ENCODE measurements at places on chromosomes 5 and 9.

- no peak for DNase-seq
Measured at GRCh38 chr9:27151693-27152404, 42.8 kb downstream of the TEK start.

DNA sequence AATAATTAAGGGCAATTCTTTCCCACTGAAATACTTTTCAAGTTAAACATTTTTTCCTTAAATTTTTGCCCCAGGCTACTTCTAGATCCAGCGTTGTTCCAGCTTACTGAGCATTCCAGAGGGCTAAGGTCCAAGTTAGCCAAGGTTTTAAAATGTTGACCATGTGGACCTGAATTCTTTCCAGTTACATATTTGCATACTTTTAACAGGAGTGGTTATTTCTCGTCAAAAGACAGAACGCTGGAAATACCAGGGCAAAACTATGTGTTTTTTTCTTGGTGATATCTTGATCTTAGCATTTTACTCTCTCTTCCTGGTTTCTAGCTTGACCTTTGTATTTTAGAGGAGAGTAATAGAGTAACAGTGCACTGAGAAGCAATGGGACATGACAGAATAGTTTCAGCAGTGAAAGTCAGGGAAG is 32.8 kb downstream of the TMC1 start:
- no peak for DNase-seq

DNA sequence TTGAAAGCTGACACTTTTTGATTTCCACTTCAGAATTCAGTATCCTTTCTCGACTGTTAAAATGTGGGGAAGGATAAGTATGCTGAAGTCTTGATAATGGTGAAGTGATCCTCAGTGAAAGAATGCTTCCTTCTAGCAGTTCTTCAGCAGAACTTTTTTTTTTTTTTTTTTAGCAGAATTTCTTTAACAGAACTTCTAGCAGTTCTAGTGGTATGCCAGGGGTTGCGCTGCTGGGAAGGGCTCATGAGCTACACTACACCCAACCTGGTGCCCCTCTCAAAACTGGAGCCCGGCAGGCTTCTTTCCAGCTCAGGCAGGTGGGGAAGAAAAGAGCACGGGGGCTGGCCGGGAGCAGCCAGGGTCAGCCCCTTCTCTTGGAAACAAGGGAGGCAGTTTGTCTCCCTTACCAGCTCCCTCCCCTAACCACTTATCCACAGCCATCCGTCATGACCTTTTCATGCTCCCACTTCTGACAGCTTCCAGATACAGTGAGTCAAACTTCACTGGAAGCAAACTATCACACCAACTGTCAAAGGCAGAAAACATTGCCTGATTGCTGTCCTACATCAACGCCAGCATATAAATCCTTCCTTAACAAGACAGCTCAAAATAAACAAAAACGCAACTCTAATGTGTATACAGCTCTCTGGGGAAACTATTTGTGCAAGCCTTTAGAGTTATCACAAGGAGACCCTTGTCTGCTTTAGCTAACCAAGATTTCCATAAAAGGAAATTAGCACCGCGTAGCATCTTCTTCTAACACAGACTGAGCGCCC is 211.5 kb downstream of the GAPVD1 start:
- no peak for DNase-seq

DNA sequence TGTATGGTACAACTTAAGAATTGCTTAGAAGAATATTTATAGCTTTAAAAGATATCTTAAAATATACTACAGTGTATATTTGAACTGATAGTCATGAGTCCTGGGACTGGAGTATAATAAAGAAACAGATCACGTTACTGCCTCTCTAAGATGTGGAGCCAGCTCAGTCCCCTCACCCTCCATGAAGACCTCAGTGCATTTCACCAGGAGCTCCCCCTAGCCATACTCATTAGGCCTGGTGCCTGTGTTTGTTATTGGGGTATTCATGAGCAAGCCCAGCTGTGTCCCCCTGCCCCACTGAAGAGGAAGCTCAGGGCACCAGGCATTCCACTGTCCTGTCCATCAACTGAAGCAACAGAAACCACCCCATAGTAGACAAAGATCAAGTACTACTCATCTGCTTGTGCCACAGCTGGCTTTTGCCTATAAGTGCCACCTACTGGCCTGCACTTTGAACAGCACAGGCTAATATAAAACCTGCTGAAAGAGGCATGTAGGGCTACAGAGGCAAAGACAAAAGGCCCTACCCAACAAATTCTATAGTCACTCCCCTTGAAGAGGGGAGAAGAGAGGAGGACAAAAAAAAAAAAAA is 850.2 kb upstream of the NUDT12 start:
- no peak for DNase-seq

GRCh38 chr9:125497906-125498305 is 209.1 kb downstream of the MAPKAP1 start:
- DNase-seq, result no peak

GRCh38 chr5:16983972-16984371 is 47.9 kb upstream of the MYO10 start:
- DNase-seq, result no peak

- DNase-seq, result no peak
Measured at GRCh38 chr5:129658801-129659200, 89.1 kb upstream of the MINAR2 start.

DNA sequence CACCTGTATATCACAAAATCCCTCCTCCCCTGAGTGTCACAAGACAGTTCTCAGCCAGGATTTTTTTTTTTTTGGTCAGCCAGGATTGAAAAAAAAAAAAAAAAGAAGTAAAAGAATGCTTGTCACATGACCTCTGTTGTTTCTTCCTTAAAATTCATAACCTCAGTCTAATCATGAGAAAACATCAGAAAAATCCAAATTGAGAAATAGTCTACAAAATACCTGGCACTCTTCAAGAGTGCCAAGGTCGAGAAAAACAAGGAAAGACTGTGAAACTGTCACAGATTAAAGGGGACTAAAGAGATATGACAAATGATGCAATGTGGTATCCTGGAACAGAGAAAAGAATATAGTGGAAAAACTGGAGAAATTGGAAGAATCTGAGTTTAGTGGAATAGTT is 58.5 kb upstream of the SUB1 start:
- DNase-seq, result no peak

GRCh38 chr9:130144703-130145102 is 27.5 kb upstream of the NCS1 start:
- no peak for DNase-seq

- DNase-seq, result no peak
Measured at GRCh38 chr9:804026-804425, 37.5 kb upstream of the DMRT1 start.

DNA sequence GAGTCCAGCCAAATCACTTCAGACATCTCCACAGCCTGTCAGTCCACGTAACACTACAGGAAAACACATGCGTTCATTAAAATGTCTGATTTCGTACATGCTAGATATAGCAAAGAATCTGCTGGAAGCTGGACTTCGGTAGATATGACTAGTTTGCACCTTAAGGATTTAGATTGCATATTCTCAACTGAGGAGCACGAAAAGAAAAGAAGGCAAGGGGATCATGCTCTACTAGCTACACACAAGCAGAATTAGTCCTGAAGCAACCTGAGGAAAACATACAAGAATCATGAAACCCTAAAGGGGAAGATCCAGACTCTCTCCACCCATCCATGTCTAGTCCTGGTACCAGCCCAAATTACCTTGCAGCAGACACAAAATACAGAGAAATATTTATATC is 36.1 kb upstream of the SSBP2 start:
- no peak for DNase-seq

- DNase-seq, result no peak
Measured at GRCh38 chr5:150413176-150413901, 629 bp upstream of the CD74 start.

- no peak for DNase-seq
Measured at GRCh38 chr5:18959535-18959934, 1028.5 kb downstream of the CDH18 start.

DNA sequence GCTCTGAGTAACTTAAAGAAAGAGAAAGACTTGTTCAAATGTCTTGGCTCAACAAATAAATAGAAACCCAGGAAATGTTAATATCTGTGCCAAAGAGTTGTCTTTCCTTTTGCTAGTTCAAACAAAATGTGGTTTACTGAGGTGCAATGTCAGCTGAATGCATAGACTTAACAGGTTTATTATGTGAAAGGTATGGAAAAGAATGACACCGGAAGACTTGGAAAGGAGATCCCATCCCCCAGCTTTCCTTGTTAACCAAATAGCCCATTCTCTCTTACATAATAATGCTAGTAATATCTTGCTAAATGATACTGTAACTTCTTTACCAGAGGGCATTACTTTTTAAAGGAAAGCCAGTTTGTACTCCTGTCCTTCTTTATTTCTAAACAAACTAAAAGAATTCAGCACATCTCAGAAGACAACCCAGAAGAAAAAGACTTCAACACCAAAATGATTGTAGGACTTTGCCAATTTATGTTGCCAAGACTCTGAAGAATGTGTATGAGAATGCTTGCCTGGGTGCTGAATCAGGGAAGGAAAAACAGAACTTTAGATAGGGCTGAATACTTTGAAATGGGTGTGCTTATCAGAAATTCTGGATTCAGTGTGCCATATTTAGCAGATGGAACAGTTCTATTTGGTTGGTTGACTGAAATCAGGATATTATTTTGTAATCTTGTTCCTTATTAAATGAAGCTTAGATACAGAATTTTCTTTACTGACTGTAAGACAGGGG is 344.1 kb downstream of the TMEM38B start:
- DNase-seq, result no peak

DNA sequence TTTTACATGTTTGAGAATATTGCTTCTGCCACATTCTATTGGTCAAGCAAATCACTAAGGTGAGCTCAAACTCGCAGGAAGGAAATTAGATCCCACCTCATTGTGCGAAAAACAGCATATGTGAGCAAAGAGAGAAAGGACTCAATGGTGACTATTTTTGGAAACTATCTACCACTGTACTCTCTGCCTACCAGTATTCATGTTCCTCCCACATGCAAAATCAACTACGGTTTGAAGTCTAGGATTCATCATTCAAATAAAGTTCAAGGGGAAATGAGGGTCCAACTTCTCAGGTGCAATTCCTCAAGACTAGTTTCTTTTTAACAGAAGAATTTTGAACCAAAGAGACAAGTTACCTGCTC is 60.6 kb downstream of the FAM174A start:
- DNase-seq, result no peak

- DNase-seq, result no peak
Measured at GRCh38 chr9:38318759-38319495, 73.6 kb upstream of the ALDH1B1 start.

DNA sequence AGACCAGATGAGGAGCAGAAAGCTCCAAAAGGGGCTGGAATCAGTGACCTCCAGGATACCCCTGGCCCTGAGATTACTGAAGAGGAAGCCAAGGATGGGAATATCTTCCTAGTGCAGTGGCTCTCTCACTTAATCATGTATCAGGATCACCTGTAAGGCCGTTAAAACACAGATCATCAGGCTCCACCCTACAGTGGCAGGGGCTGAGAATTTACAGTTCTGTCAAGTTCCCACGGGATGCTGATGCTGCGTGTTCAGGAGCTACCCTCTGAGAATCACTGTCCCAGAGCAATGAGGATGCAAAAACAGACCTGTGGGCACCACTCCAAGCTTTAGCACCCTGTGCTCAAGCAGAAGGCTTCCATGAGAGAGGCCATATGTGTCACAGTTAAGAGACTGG is 291.9 kb downstream of the ASTN2 start:
- no peak for DNase-seq

DNA sequence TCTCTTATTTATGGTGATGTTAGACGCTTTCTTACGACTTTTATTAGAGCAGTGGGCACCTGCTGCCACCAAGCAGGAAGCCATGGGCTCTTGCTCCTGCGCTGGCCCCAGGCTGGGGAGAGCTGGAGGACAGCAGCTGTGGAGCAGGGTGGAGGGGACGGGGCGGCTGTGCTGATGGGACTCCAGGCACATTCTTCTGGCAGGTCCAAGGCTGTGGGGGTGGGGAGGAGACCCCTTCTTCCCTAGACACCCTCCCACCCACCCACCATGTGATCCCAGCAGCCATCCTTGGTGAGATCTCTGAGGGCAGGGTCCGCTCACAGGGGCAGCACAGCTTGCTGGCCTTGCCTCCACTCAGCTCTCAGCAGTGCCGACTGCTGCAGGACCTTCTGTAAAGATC is 192.6 kb upstream of the IRX4 start:
- no peak for DNase-seq

DNA sequence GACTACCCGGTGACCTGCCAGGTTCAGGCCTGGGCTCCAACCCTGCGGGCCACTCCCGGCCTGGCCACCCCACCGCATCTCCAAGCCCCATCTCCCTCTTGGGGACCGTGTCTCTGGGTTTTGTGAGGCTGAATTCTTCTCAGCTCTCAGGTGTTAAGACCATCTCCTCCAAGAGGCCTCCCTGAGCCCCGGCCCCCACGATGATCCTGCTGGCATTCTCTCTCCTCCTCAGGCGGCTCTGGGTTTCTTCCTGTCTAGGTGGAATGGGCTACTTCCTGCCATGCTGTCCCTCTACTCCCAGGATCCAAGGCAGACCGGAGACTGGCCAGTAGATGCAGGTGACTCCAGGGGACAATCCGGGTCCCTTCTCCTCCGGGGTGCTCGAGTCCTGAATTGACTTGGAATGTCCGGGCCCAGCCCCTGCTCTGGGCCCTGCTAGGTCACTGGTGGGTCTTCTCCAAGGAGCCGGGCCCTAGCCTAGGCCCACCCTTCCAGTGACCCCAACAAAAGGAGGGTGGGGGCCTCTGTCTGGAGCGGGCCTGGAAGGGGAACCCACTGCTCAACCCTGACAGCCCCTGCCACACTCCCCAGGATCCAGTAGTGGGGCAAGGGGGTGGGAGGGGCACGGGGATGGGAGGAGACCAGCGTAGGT is 219.8 kb downstream of the C9orf50 start:
- DNase-seq, result no peak

DNA sequence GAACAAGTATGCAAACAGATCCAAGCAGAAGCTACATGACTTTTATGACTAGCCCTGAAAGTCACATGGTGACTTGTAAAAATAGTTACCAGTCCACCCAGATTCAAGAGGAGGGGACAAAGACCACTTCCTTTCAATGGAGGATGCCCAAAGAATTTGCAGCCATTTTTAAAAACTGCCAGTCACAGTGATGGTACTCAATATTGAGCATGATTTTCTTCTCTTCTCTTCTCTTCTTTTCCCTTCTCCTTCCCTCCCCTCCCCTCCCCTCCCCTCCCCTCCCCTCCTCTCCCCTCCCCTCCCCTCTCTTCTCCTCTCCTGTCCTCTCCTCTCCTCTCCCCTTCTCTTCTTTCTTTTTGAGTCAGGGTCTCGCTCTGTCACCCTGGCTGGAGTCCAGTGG is 286.9 kb downstream of the PARP8 start:
- no peak for DNase-seq

DNA sequence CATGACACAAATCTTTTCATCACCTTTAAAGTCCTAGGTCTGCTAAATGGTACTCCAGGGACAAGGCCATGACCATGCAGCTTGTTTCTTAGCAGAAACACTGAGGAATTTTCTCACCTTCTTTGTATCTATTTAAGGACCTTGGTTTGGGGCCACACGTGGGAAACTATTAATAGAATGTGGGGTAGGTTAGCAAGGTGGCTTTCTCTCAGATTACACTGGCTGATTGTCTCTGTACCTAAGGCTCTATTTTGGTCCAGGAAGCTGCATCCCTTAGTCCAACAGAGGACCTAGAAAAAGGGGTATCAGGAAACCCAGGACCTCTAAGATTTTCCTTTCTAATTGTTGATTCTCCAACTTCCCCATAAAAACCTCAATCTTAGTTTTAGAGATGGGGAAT is 36.3 kb upstream of the FRMD3 start:
- no peak for DNase-seq

GRCh38 chr9:70951749-70952727 is 169.4 kb downstream of the TRPM3 start:
- DNase-seq, result no peak

GRCh38 chr9:133332381-133332730 is 3.6 kb downstream of the SURF6 start:
- DNase-seq, result no peak

GRCh38 chr9:135067096-135067710 is 20.3 kb upstream of the OLFM1 start:
- DNase-seq, result no peak

Measured in GM12891 (cell line).